ENCODE measurements at places on chromosomes 4 and X.

- DNase-seq = no peak
Measured at GRCh38 chr4:8840006-8840793, 31.4 kb downstream of the HMX1 start.

DNA sequence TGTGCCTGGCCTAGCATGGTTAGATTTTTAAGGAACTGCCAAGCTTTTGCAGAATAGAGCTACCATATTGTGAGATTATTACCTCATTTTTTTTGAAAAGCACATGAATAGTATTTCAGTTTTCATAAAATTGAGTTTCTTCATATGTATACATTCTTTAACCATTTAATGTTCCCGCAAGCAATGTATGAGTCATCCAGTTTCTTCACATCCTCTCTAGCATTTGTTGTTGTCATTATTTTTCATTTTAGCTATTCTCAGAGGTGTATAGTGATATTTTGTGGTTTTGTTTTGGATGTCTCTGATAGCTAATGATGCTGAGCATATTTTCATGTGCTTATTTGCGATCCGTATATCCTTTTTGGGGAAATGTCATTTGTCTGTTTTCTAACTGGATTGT, 74.9 kb downstream of the GLUD2 start:
- no peak for DNase-seq

DNA sequence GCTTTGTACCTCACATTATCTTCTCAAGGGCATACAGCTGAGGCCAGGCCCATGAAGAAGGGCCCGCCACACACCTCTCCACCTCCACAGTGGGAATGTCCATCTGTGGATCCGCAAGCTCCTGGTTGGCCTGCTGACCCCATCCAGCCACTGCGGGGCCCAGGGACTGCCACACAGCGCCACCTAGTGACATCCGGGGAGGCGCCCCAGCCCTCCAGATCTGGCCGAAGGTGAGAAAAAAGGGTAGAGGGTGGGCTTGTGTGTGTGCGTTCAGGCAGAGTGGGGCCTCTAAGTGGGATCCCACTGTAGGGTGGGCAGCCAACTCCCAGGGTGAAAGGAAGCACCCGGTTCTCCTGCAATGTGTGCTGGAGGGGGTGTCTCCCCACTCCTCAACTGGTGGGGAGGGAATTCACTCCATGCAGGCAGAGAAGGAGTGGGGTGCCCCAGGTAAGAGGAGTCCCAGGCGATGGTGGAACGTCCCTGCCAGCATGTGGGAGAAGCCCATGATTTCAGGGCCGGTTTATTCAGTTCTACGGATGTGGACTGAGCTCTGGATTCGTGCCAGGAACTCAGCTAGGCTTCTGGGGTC, 117.3 kb downstream of the ENPP6 start:
- no peak for DNase-seq

DNA sequence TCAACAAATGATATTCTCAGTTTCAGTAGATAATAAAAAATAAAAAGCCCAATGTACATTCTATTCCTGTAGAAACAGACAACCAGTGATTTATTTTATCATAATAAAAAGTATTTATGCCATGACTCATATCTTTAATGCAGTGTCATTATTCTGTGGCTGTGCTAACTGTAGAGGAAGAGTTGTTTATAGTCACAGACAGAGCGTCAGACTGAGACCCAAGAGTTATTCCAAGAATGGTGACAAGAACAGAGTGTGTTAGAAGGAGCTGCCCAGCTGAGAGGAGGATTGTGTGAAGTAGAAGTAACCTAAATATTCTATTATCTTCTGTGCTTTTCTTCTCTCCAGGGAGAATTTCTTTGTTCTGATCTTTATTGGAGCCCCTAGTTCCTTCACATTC, 210.7 kb downstream of the PPP1R2C start:
- DNase-seq = no peak

- DNase-seq = no peak
Measured at GRCh38 chr4:169758401-169758962, 738 bp upstream of the HPF1 start.

DNA sequence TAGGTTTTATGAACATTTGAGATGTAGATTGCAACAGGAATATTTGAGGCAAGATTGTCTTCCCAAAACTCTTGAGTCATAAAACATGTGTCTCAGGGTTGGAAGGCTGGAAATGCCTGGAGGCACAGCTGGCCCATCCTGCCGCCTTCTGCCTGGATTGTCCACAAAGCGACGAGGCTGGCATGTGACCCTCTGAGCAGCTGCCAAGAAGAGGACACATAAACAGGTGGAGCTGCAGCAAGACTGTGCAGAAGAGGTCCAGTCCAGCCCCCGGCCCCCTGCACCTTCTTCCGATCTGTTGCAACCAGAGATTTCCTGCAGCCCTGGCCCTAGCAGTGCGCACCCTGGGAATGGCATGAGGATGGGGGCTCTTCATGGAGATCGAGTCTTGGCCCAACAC, 101.9 kb upstream of the BCOR start:
- no peak for DNase-seq

GRCh38 chr4:171785388-171785787, 27.8 kb upstream of the GALNTL6 start:
- no peak for DNase-seq

- no peak for DNase-seq
Measured at GRCh38 chr4:128350449-128351045, 62.9 kb upstream of the PGRMC2 start.

DNA sequence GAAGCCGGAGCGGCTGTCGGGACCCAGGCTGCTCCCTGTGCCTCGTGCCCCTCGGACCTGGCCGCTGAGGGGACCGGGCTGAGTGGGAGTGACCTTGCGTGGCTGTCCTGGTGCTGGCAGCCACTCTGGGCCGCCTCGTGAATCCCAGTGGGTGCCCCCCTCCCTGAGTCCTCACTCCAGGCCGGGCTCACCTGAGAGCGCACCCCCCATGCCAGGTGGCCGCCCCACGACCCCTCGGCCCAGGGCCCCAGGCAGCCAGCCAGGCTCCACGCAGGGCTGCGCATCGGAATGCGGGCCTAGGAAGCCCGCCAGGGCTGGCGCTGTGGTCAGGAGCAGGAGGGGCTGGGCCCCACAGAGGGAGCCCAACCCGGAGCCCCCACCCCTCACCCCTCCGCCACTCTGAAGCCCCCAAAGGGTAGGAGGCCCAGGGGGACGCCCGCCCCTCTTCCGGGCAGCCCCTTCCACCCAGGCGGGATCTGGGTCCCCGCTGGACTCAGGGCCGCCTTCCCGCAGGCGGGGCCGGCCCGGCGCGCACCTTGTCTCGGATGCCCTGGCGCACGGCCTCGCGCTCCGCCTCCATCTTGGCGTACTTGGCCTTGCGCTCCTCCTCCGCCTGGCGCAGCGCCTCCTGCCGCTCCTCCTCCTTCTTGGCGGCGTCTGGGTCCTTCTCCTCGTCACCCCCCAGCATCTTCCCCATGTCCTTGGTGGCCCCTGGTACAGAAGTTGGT, 33.9 kb downstream of the CPLX1 start:
- DNase-seq = no peak

GRCh38 chr4:48307528-48307927, 33.8 kb upstream of the SLAIN2 start:
- DNase-seq = no peak

- DNase-seq = no peak
Measured at GRCh38 chrX:29530501-29530900, 684.9 kb upstream of the MAGEB2 start.

GRCh38 chr4:80097400-80098177, 24.6 kb upstream of the ANTXR2 start:
- no peak for DNase-seq

DNA sequence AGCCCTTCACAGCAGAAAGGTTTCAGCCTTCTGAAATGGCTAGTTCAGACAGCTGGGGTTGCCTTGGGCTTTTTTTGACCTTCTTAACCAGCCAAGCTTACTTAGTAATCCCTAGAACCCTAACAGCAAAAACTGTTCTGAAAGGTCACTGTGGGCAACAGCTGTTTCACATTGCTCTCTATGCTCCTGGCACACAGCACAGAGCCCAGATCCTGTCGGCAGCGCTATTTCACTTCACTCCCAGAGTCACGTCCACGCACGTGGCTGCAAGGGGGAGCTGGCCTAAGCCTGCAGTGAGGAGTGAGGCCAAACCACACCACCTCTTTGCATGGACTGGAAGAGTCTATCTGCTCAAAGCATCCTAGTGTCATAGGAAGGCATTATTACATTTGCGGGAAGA, 32.0 kb upstream of the STS start:
- DNase-seq = no peak

DNA sequence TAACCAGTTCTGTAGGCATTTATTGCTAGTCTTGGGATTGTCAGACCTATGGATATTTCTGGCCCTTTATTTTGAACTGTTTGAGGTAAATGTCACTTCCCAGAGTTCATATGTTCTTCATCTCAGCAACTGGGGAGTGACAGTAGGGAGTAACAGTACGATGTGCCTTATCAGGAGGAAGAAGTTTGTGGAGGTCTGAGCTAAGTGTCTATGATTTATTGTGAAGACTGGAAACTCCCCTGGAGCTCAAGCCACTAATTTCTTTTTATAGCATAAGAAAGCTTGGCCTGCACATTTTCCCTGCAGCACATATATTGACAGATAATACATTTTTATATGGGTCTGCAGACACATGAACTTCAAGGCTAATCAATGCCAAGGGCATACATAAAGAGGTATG, 383.8 kb downstream of the GRXCR1 start:
- DNase-seq = no peak

- no peak for DNase-seq
Measured at GRCh38 chr4:15657366-15657765, 2.2 kb upstream of the FBXL5 start.

DNA sequence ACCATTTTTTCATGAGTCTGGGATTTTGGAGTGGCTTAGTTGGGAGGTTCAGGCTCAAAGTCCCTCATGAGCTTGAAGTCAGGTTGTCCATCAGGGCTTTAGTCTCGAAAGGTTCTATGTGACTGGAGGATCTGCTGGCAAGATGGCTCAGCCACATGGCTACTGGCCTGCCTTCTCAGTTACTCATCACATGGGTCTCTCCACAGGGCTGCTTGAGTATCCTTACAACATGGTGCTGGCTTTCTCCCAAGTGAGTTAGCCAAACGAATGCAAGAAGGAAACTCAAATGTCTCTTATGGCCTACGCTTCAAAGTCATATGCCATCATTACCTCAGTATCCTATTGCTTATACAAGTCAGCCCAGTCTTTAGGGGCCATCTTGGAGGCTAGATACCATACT, 106.3 kb upstream of the VCX3B start:
- DNase-seq = no peak

- DNase-seq = no peak
Measured at GRCh38 chr4:1168191-1169101, 3.9 kb downstream of the SPON2 start.

DNA sequence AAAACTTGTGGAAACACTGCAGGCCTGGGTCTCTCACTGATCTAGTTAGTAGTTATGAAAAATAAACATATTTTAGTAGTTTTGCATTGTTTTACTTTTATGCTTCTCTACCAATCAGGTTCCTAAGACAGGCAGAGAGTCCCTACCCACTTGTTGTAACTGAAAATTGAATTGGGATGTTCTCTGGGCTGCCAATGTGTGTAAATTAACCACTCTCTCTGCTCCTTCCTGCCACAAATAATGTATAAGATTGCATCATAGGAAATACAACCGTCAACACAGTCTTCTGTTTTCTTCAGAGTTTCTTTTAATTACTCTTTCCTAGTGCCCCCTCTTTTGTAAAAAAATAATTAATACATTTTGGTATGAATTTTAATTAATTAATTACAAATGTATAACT, 677.3 kb downstream of the FSTL5 start:
- no peak for DNase-seq

GRCh38 chr4:77843628-77844027, 19.0 kb upstream of the MRPL1 start:
- DNase-seq = no peak

- no peak for DNase-seq
Measured at GRCh38 chr4:134388351-134388750, 186.8 kb upstream of the PABPC4L start.

- DNase-seq = no peak
Measured at GRCh38 chr4:16846540-16847117, 51.8 kb downstream of the LDB2 start.
